Cortex of kidney (tissue), 1 donor: ENCODE measurements at places on chromosomes 6 and 20.

DNA sequence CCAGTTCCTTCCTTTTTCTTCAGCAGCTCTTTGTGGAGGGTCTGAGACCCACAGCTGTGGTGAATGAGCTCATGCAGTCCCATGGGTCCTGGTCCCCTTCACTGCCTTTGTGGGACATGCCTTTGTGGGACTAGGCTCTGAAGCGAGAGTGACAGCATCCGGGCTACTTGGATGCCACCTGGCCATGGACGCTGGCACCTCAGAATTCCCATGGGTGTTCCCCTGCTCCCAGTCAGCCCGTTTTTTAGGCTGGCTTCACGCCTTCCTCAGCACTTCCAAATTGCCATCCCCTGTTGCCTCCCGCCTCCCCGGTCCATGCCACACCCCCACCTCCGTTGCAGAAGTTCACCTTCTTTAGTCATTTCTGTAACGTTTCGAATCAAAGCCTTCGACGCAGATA lies 45.1 kb downstream of the RAMACL start:
- DNase-seq, result no peak

DNA sequence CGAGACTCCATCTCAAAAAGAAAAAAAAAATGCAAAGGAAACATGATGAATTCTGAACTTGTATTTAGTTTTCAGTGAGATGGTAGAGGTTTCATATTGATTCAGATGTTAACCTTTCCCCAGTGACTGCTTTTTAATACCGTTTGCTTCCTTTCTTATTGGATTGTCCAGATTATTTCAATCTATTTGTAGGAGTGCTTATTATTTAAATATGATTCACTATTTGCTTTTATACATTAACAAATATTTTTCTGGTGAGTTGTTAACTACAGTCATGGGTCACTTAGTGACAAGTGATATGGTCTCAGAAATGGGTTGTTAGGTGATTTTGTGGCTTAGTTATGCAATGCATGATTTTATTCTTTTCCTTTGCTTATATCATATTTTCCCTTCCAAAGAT lies 8.4 kb downstream of the PI3 start:
- no peak for DNase-seq

- DNase-seq, result no peak
These were observed 9.2 kb downstream of the SIM1 start for GRCh38 chr6:100455230-100456124.

- DNase-seq, result no peak
These were observed 120.7 kb downstream of the ZFAND3 start for GRCh38 chr6:37940074-37940847.

DNA sequence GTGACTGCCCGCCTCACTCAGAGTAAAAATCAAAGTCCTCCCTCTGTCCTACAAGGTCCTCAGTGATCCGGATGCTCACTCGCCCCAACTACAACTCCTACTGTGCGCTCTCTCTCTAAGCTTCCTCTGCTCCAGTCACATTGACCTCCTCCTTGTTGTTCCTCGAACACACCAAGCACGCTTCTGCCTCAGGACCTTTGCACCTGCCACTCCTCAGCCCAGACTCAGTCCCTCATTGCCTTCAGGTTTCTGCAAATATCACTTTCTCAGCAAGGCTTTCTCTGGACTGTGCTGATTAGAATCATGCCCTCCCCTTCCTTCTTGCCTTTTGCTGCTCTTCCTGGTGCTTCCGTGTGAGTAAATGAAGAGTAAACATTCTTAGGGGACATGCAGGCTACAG lies 41.6 kb downstream of the SULF2 start:
- no peak for DNase-seq

DNA sequence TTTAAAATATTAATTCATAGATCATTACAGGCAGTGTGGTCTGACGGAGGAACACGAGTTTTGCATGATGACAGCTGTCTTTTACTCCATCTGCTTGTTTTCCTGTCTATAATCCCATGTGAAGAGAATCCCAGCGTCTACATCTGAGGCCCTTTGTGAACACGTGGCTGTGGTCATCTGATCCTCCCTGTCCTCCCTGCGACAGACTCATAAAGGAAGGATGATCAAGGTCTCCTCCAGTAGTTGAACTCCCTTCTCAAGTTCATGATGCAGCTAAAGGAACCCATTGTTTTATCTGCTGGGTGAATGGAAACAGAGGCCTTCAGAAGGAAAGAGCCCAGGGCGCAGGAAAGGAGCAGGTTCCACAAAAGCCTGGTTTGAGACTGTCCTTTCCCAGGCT lies 435.8 kb upstream of the JARID2 start:
- DNase-seq, result no peak

GRCh38 chr20:36268440-36269342 lies 32.4 kb downstream of the AAR2 start:
- DNase-seq, result no peak

DNA sequence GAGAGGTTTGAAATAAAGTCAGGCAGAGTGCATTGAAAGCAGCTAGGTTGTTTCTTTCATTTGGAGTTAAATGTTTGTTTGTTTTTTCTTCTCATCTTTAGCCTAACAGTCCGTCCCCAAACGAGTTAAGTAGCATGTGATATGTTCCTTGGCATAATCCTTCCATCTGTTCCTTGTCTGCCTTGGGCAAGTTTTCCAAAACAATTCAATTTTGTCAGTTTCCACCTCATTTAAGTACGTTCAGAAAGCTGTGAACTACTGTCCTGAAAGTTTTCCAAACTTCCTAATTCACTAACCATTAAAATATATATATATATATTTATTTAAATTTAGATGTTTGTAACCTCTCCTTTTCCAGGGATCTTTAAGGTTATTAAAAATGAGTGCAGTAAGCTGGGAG lies 61.8 kb upstream of the HDAC2 start:
- no peak for DNase-seq

DNA sequence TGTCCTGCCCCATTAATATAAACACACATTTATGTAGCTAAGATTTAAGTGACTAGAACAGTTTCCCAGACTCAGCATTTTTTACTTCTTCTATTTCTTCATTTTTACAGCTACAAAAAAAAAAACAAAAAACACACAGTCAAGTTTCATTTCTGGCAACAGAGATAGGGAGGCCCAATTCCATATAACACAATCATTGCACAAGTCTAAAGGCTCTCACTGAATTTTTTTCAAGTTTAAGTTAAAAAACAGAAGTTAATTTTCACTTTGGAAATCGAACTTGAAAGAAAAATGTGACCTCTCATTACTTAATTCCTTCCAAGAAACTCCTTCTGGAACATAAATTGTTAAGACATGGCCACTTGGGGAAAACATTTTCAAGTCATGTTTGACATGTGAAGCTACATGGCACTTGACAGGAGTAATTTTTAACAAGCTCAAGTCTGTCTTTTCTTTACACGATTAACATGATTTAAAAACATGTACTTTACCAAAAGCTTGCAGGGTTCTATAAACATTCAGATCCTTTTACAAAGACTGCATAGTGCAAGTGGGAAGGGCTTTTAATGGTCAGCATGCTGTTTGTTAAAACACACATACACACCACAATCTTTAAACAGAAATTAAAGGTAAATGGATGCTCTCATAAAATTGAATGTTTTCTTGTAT lies 100.1 kb upstream of the CCDC28A start:
- no peak for DNase-seq

DNA sequence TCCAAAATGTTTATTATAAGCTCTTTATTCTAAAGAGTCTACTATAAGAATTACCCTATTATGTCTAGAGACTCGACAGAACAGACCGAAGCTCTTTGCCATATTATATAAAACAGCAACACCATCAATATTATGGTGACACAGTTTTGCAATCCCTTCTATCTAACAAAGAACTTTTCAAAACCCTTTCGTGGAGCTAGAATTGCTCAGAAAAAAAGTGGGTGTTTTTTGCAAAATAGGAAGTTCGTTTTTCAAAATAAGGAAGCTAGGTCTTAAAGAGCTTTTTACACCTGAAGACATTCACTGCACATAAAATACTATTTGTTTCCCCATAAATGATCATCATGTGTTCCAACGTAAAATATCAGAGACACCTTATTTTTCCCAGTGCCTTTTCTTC lies 240.0 kb downstream of the FOXC1 start:
- DNase-seq, result no peak

- no peak for DNase-seq
These were observed 4.9 kb downstream of the TRAF3IP2 start for GRCh38 chr6:111600588-111601445.

GRCh38 chr6:149267072-149267471 lies 50.4 kb upstream of the TAB2 start:
- no peak for DNase-seq

GRCh38 chr6:84260926-84261325 lies 33.5 kb upstream of the CEP162 start:
- DNase-seq, result no peak

- no peak for DNase-seq
These were observed 525 bp downstream of the PNRC1 start for GRCh38 chr6:89081129-89081422.

GRCh38 chr6:40328986-40329545 lies 258.1 kb downstream of the LRFN2 start:
- DNase-seq, result no peak

DNA sequence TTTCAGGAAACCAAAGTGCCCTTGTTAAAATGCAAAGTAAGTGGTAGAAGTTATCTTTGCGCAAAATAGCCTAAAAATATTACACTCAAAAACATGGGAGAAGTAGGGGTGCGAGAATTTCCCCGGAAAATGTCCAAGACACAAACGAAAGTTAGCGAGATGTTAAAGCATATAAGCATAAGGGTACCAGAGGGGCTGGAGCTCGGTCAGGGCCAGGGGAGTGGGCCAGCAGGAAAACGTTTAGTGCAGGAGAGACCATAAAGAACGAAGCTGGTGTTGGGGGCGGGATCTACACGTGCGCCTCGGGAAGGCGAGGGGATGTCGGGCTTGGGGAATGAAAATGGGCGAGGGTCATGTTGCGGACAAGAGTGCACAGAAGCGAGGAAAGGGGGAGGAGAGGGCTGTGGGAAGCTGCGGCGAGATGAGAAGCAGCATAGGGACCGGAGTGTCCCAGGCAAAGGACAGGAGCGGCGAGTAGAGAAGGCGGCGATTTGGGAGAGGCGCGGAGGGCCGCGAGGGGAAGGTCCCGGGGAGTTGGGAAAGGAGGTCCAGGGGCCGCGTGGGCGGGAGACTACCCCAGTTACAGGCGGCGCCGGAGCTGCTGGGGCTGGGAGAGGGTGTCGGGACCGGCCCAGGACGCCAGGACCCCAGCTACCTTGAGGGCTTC lies 600 bp downstream of the XPO5 start:
- DNase-seq, result no peak

DNA sequence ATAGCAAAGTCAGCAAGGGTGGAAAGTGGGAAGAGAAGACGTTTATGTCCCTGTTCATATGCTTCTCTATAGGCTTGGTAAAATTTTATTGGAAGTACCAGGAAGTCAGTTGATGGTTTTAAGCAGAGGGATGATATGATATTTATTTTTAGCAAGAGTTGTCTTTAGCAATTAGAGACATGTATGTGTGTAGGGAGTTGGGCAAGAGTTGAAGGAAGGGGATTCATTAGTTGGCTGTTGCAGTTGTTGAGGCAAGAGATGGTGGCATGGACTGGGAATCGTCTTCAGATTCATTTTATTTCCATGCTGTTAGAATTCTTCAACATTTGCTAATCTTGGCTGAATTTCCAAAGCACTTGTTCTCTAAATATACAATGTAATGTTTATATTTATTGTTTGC lies 85.6 kb downstream of the QKI start:
- DNase-seq, result no peak

DNA sequence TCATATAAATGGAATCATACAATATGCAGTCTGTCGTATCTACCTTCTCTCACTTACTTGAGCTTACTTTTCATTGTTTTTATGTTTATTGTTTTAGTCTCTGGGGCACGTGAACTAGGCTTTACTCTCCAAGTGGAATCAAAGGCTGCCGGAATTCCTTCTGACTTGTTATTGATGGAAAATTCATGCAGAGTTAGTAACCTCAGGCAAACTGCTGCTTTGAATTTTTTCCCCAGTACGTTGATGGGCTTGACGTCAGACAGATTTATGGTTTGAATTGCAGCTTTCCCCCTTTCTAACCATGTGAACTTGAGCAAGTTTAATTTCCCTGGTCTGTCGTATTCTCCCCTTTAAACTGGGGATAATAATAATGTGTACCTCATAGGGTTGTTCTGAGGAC lies 68.6 kb downstream of the ZDHHC14 start:
- DNase-seq, result no peak

GRCh38 chr6:96889146-96889545 lies 8.5 kb downstream of the NDUFAF4 start:
- no peak for DNase-seq

GRCh38 chr6:47714802-47715201 lies 16.4 kb downstream of the ADGRF4 start:
- no peak for DNase-seq

DNA sequence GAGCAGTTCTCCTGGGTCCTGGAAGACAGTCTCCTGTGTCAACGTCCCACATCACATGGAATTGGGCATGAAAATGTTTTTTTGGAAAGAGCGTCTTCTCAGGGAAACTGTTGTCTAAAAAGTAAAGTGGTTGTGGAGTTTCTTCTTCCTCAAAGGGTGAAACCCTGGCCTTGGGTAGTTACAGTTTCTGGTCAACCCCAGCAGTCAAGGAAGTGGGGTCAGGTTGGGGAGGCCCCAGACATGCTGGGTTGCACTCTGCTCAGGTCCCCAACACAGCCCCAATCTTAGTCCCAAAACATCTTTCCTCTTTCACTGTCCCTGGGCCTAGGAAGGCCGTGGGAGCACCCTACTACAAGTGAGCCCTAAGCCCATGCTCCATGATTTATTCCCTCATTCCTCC lies 996 bp upstream of the NFKBIE start:
- DNase-seq, result no peak

DNA sequence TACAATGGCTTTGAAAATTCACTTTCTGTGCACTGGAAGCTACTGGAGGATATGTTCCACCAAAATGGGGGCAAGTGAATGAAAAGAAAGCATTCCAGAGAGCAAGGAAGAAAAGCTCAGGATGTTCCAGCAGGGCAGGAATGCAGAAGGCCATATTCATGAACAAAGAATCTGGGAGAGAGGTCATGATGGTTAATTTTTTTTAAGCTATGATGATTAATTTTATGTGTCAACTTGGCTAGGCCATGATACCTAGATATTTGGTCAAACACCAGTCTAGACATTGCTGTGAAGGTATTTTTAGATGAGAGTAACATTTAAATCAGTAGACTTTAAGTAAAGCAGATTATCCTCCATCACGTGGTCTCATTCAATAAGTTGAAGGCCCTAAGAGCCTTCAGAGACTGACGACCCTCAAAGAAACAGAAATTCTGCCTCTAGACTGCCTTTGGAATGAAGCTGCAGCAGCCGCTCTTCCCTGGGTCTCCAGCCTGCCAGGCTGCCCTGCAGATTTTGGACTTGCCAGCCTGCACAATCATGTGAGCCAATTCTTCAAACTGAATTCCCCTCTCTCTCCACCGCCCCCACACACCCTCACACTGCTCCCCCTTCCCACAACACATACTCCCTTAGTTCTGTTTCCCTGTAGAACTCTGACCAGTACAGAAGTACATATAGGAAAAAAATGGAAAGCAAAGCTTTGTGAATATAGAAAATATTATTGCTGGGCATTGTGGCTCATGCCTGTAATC lies 20.1 kb upstream of the GCM1 start:
- no peak for DNase-seq

GRCh38 chr6:19697744-19698290 lies 139.4 kb upstream of the ID4 start:
- DNase-seq, result no peak

GRCh38 chr20:62662422-62662821 lies 20.1 kb downstream of the SLCO4A1 start:
- no peak for DNase-seq

GRCh38 chr6:153130515-153131036 lies 506 bp downstream of the RGS17 start:
- no peak for DNase-seq
